HCT116 (cell line): ENCODE measurements at places on chromosomes 7 and 10. TPM values are rescaled to one million over a fixed set of nuclear protein-coding genes. Genes with fewer than 3 reads are reported as not detected.
A peak's percentile ranks its signal among the peaks of the same experiment; 100 is the strongest.

GRCh38 chr7:156650042-156650441, 9.5 kb downstream of the RNF32 start:
- no peak overlapping the region for H3K27ac ChIP-seq
- peak; percentile 33 for DNase-seq
- no peaks in the 10 kb centered on the region for H3K27me3 ChIP-seq
- H3K4me3 ChIP-seq = no peak overlapping the region

DNA sequence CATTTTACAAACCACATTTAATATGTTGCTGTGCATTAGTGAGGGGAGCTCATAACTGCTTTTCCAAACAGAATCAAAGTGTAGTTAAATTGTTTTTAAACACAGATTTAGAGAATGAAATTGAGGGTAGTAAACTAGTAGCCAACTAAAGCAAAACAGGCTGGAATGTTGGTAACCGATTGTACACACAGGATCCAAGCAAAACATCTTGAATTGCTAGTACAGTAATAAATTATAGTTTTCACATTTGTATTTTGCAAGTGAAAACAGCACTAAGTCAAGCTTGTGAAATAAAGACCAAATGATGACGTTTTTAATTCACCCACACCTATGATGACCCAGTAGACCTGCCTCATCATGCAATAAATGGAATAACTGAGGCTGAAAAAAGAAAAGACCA, 198.3 kb downstream of the HDAC9 start:
- H3K4me1 ChIP-seq = no peaks in the 10 kb centered on the region
- no peak overlapping the region for H3K27ac ChIP-seq
- no peaks in the 10 kb centered on the region for H3K36me3 ChIP-seq
- H3K27me3 ChIP-seq = no peaks in the 10 kb centered on the region

- H3K27me3 ChIP-seq = no peaks in the 10 kb centered on the region
- H3K27ac ChIP-seq = no peak overlapping the region
Measured at GRCh38 chr7:54839575-54840213, 80.7 kb upstream of the SEC61G start.

DNA sequence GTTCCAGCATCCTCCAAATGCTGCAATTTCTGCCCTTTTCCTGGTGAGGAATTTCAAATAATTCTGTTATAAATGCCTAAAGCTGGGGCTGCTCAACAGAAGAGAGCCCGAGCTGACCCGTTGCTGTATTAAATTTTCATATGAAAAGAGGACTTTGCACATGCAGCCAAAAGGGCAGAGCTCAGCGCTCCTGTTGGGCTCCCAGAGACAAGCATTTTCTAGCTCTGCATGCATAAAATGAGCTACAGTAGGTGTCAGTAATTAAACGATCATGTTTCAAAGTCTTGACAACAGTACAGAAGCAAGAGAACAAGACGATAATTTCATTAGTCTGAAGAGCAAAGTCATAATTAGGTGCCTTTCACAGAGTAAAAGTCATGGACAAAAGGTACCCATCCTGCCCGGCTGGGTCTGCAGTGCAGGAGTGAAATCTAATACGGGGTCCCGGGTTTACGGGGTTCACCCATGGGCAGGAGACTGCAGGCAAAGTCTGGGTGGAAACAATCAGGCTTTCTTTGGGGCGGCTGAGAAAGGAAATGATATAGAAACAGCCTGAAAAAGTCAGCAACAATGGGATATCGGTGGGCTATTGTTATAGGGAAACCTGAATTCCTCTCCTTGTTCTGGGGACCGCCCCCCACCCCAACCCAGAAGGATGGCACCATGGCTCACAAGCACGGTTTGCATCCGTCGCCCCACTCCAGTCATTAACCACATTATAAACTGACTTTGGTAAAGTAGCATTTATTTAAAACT, 66.0 kb downstream of the EBF3 start:
- no peak overlapping the region for H3K27ac ChIP-seq
- DNase-seq = no peak
- no peaks in the 10 kb centered on the region for H3K4me1 ChIP-seq
- H3K4me3 ChIP-seq = no peak overlapping the region

- H3K27me3 ChIP-seq = no peaks in the 10 kb centered on the region
- peaks cover 5% of the 10 kb centered on the region; the same call in 1 of the 2 replicates for H3K36me3 ChIP-seq
- H3K4me3 ChIP-seq = peak overlapping the region; percentile 77
- peaks cover 13% of the 10 kb centered on the region; the same call in 1 of the 2 replicates for H3K4me1 ChIP-seq
Measured at GRCh38 chr7:106285855-106286492, 1.2 kb upstream of the NAMPT start.

- H3K27me3 ChIP-seq = no peaks in the 10 kb centered on the region
- peaks cover 10% of the 10 kb centered on the region for H3K4me1 ChIP-seq
- H3K4me3 ChIP-seq = no peak overlapping the region
- DNase-seq = no peak
Measured at GRCh38 chr10:124386186-124387077, 32.3 kb downstream of the OAT start.

GRCh38 chr7:152086513-152086912, 61.0 kb downstream of the GALNT11 start:
- no peaks in the 10 kb centered on the region for H3K36me3 ChIP-seq
- H3K4me3 ChIP-seq = no peak overlapping the region
- no peak for DNase-seq
- no peaks in the 10 kb centered on the region for H3K27me3 ChIP-seq
- H3K27ac ChIP-seq = no peak overlapping the region

- no peak overlapping the region for H3K4me3 ChIP-seq
- no peaks in the 10 kb centered on the region; the same call in 1 of the 2 replicates for H3K4me1 ChIP-seq
- no peaks in the 10 kb centered on the region for H3K27me3 ChIP-seq
- H3K27ac ChIP-seq = no peak overlapping the region
- no peak for DNase-seq
Measured at GRCh38 chr7:2710286-2710655, 22.3 kb downstream of the AMZ1 start.

- H3K36me3 ChIP-seq = peaks cover 31% of the 10 kb centered on the region; the same call in 1 of the 2 replicates
- no peak overlapping the region for H3K4me3 ChIP-seq
- H3K27ac ChIP-seq = no peak overlapping the region
- DNase-seq = no peak
Measured at GRCh38 chr10:104300736-104301292, 31.8 kb downstream of the GSTO2 start.

GRCh38 chr10:15339892-15340291, 31.2 kb downstream of the FAM171A1 start:
- H3K36me3 ChIP-seq = no peaks in the 10 kb centered on the region
- no peak overlapping the region for H3K27ac ChIP-seq
- DNase-seq = no peak
- peaks cover 3% of the 10 kb centered on the region; the same call in 1 of the 2 replicates for H3K4me1 ChIP-seq

DNA sequence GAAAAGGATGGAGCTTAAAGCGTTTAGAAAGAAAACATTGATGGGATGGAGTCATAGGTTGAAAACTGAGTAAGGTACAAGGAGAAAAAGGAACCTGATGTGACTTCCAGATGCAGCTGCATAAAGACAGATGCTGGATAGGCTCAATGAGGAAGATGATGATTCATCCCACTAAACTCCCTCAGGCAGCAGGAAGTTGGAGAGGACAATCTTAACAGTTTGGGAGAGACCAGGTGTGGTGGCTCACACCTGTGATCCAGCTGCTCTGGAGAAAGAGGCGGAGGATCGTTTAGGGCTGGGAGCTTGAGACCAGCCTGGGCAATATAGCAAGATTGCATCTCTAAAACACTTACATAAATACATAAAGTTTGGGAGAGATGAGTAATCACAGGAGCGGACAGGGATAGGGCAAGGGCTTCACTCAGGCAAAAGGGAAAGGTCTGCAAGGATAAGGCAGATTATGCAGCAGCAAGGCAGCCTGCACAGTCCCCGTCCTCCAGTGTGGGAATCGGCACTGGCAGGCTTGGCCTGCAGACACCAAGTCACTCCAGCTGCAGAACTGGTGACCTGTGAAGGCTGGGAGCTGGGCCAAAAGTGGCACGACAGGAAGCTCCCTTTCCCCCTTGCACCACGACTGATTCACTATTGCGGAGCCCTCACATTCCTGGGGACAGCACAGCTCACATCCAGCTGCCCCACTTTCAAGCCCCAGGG, 438.5 kb downstream of the GRID1 start:
- peaks cover 8% of the 10 kb centered on the region; the same call in 1 of the 2 replicates for H3K4me1 ChIP-seq
- H3K27me3 ChIP-seq = no peaks in the 10 kb centered on the region
- H3K36me3 ChIP-seq = no peaks in the 10 kb centered on the region
- H3K4me3 ChIP-seq = no peak overlapping the region
- DNase-seq = no peak

The SLC13A4 gene
- total RNA-seq = 0.30 TPM

The NACAD gene
- total RNA-seq = 0.05 TPM

The NUTM2D gene
- 2.8 TPM for total RNA-seq

The GIMAP2 gene
- total RNA-seq = not detected

The ZEB1 gene
- 3.4 TPM for total RNA-seq

The NPFFR1 gene
- 0.02 TPM for total RNA-seq

The TET1 gene
- 2.7 TPM for total RNA-seq

The OR6V1 gene
- not detected for total RNA-seq

The CUZD1 gene
- total RNA-seq = 1.7 TPM

The TMEM254 gene
- total RNA-seq = 12.1 TPM

The PTPRE gene
- 12.3 TPM for total RNA-seq
